ENCODE measurements at places on chromosomes 4 and X.

GRCh38 chr4:113781439-113782040 is 20.0 kb upstream of the CAMK2D start:
- ATAC-seq: no peak

DNA sequence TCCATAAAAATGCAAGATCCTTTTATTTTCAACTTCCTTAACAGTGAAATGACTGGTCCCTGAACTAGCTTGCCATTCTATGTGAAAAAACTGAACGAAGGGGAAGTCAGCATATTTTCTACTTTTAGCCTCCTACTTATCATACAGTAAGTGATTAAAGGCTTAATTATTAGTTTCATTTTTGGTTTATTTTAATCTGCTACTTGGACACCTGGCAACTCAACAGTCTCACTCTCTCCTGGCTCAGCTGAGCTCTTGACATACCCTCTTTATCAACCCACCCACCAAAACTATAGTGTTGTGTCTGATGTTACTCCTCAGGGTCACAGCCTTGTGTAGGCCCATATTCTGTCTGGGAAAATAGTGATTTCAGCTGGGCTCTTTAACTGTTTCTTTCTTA is 86.2 kb upstream of the CPXCR1 start:
- ATAC-seq: no peak

GRCh38 chr4:87461281-87461700 is 38.9 kb downstream of the NUDT9 start:
- ATAC-seq: no peak

GRCh38 chr4:149296084-149296483 is 519.6 kb downstream of the IQCM start:
- no peak for ATAC-seq

GRCh38 chr4:10090467-10091250 is 25.9 kb downstream of the WDR1 start:
- ATAC-seq: no peak

- ATAC-seq: no peak
Measured at GRCh38 chr4:56276547-56276946, 110.7 kb downstream of the AASDH start.

DNA sequence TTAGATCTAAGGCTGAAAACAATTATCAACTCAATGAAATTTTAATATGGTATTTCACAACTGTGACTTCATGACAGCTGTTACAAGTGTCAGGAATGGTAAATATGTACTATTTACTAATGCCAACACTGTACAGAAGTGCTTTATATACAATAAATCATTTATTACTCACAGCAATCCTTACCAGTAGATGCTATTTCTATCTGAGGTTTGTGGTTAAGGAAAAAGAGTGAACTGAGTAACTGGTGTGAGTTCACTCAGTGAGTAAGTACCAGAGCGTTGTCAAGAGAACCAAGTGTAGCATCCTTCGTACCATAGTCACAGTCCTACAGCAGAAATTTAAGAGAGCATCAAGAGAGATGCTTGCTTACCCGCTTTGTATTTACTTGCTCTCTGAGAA is 23.3 kb downstream of the MTHFD2L start:
- ATAC-seq: no peak

GRCh38 chr4:153248641-153249198 is 44.5 kb downstream of the TRIM2 start:
- ATAC-seq: peak; percentile 4

DNA sequence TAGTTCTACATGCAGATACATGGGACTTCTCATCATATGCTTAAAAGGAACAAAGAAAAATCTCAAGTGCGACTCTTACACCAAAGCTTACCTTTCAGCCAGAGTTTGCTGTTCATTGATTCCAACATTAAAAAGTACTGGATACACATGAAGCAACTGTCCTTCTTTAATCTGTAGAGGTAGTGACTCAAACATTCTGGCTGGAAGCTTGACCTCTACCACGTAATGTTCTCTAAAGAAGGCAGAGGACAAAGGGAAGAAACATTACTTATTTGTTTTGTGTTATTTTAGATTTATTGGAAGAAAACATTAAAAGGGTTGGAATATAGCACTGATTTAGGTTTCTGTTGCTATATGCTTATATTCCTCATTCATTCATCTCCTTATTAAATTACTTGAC is 476.1 kb downstream of the IL15 start:
- ATAC-seq: no peak

DNA sequence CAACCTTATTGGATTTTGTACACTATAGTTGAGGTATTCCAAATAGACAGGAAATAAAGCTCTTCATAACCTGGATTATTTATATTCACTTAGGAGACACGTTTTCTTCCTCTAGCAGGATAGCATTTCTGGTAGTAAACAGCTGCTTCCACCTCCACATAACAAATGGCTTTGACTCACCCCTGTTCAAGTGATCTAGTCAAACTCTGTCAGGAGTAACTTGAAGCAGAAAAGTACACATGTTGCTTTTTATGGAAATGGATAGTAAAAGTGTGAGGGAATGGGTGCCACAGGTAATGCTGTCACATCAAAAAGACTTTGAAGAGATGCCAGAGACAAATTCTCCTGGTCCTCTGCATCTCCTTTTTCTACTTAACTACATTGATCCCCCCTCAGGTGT is 258.7 kb upstream of the SLC7A11 start:
- no peak for ATAC-seq

- no peak for ATAC-seq
Measured at GRCh38 chrX:108138814-108139702, 47.5 kb downstream of the ATG4A start.

GRCh38 chr4:74480267-74480666 is 35.3 kb downstream of the AREG start:
- ATAC-seq: peak; percentile 7

- no peak for ATAC-seq
Measured at GRCh38 chr4:4671774-4672349, 130.0 kb upstream of the STX18 start.

DNA sequence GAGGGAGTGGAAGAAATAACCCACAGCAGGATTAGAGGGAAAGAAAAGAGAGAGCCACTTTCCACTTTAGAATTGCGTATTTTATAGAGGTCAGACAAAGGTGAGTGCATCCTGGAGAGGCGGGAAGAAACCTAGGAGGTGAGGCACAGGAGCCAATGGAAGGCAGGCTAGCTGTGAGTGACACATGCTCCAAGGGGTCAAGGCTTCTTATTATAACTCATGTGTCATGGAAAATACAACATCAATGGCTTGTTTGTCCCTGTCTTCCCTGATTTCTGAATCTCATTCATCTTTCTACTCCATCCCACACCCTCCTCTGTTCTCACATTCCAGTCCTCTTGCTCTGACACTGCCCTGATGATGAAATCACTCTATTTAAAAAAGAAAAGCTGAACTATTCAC is 14.4 kb downstream of the ANXA3 start:
- ATAC-seq: no peak

GRCh38 chrX:118523920-118524319 is 28.3 kb downstream of the DOCK11 start:
- ATAC-seq: peak; percentile 60

DNA sequence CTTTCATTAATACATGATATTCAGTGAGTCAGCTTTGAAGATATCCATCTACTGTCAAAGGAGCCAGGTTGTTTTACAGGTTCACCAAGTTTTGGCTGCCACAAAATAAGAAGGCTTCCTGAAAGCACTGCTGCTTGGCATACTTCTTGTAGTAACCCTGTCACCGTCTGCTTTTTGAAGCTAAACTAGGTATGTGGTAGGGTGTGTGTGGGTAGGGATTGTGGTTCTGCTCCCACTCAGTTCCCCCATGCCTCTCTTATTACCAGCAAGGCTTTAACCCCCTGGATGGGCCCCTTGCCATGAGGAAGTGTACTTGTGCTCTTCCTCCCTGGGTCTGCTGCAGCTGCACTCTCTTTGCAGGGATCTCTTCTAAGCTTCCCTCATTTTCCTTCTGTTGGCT is 191.2 kb downstream of the BANK1 start:
- ATAC-seq: peak; percentile 78

DNA sequence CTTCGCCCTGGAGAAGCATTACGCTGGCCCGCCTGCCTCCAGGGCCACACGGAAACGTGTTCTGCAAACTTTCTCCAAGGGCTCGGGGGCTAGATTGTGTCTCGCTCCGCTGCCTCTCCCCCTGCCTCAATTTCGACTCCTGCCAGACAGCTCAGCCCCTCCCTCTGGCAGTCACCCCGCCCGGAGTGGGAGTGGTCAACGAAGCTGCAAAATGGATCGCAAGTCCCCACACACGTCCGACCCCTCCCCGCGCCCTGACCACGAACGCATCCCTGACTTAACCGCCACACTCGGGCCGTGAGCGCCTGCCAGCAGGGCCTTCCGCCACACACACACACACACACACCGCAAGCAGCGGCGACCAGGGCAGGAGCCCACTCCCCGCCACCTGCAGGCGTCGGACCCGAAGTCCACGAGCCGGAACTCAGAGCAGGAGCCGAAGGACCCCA is 47.0 kb upstream of the NKAP start:
- ATAC-seq: no peak

- ATAC-seq: peak; percentile 61
Measured at GRCh38 chrX:76253432-76253831, 80.6 kb downstream of the PBDC1 start.

DNA sequence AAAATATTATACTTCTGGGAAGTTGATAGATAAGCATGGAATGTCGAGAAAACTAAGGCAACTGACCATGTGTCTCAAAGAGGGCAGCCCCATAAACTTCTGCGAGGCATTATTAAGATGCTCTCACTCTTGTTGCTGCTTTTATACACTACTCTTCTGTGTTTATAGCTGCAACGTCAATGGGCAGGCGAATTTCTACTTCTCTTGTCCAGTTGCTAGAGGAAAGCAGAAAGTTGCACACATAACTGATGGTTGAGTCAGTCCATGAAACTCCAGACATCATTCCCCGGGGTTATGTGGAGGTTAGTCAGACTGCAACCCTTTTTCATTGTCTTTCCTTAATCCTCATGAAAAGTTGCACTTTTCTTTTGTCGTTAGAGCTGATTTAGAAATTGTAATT is 39.8 kb downstream of the VCX3B start:
- no peak for ATAC-seq

GRCh38 chr4:84401701-84402306 is 97.3 kb downstream of the NKX6-1 start:
- ATAC-seq: no peak

- no peak for ATAC-seq
Measured at GRCh38 chr4:1868293-1868692, 2.9 kb upstream of the NSD2 start.

DNA sequence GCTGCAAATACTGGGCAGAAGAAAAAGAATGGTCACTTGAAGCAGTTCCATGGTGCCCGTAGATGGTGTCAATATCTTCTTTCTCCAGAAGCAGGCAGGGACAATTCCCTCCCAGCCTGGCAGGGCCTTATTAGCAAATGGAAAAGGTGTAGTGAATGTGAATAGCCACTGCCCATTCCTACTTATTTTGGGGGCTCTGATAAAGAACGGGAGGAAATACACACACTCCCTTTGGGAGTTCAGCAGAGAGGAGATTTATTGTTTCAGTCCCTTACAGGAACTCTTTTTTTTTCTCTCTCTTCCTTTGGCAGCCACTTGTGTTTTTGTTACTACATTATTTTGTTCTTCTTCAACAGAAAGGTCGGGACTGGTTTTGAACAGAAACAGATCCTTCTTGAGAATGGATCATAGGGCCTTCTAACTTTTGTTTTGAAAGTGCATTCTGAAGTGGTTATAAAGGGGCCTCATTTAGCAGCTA is at the start of gene EMCN:
Gene EMCN (minus strand): TSS at position 159 of the 478 bp plus-strand sequence. CDS start 108 bp downstream, at position 51.
- no peak for ATAC-seq
